Stimulated activated CD8-positive, alpha-beta memory T cell treated with anti-CD3 and anti-CD28 coated beads, Interleukin-12 subunit alpha, Interleukin-12 subunit beta, amount 100 ng/mL, for 1 hour (primary cell): ENCODE measurements at places on chromosomes 4 and X.

DNA sequence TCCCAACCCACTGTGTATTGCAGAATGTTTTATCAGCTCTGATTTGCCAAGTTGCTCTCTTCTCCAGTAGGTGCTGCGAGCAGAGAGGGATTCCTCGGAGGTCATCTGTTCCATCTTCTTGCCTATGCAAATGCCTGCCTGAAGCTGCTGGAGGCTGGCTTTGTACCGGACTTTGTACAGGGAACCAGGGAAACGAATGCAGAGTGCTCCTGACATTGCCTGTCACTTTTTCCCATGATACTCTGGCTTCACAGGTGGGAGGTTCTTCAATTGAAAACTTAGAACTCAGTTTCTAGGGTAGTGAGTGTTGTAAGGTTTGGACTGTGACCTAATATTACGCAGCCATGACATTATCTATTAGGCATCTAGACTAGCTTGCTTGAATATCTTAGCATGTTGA, 24.9 kb downstream of the AR start:
- no peak for DNase-seq

GRCh38 chr4:4269331-4269731, 20.6 kb downstream of the LYAR start:
- DNase-seq, result peak; percentile 18

GRCh38 chr4:176277162-176277904, 8.3 kb upstream of the ASB5 start:
- DNase-seq, result no peak

DNA sequence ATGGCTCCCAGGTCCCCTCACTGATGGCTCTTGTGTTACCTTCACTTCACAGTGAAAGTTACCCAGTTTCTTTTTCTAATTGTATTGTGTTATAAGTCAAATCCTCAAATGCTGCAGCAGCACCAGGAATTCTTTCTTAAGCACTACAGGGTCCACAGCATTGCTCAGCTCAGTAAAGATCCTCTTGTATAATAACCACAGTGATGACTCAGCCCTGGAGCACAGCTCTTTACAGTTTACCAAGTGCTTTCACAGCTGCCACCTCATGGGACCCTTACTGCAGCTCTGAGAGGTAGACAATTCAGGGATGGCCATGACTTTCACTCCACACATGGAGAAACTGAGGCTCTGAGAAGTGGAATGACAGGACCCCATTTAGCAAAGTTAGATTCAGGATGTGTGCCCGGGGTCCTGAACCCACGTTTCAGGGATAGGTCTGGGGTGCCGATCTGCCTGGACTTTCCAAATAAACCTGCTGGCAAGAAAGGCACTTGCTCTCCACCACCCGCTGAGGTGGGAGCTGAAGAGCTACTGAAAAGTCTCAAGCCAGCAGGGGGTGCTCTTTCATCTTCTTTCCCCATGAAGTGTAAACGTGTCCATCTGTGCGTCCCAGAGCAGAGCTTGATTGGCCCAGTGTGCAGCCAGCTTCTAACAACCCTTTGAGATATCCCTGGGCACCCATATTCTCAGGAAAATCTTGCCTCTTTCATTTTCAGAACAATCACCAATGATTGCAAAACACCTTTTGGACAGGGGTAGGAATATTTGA, 35.7 kb upstream of the GABRQ start:
- DNase-seq, result no peak

DNA sequence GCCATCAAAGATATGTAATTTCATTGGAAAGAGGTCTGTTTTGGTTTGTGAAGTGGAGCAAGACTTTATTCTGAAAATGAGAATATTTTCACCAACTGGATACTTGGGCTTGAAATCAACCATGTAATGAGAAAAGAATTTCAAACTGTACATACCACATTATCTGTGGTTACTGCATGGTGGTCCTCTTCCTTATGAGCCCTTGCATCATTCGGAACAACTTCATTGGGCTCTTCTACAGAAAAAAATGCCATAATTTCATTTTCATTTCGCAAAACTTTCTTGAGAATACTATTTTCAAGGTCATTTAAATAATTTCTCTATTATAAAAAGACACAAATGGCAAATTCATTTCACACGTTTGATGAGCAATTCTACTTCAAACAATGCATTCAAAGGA, 148.6 kb upstream of the RPS6KA6 start:
- no peak for DNase-seq

DNA sequence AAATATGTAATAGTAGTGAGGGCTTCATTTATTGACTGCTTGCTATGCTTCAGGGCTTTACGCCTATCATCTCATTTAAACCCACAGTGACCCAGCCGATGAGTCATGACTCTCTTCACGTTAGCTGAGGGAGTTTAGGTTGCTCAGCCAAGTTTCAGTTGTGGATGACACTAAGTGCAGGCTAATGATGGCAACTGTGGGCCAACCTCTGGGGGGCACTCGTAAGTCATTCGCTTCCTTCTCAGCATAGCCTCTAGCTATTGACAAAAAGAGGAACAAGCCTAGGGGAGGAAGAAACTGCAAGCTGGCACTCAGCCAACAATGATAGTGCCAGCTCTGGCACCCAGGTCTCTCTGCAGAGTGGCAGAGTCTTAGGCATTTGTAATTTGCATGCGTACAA, 325.0 kb downstream of the ARHGAP10 start:
- DNase-seq, result peak; percentile 38

GRCh38 chr4:8766610-8767009, 105.0 kb downstream of the HMX1 start:
- DNase-seq, result no peak

DNA sequence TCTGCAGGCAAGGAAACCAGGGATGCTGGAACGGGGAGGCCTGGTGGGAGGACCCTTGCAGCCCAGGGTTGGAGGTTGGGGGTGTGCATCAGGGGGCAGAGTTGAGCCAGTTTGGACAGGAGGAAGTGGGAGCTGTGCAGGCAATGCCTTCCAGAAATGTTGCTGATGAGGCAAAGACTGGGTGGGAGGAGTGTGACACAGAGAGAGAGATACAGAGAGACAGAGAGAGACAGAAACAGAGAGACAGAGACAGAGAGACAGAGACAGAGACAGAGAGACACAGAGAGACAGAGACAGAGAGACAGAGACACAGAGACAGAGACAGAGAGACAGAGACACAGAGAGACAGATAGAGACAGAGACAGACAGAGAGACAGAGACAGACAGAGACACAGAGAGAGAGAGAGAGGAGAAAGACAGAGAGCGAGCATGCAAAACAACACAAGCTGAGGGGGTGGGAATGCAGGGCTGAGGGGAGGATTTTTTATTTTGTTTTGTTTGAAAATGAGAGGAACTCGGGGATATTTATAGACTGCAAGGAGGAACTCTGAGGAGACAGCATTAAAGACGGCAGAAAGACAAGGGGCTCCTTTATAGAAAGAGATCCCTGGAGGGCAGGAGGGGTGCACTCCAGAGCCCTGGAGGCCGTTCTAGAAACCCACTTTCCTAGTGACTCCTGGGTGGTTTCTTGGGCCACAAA, 1.9 kb upstream of the HAUS3 start:
- DNase-seq, result no peak

GRCh38 chr4:23972805-23973204, 83.0 kb upstream of the PPARGC1A start:
- no peak for DNase-seq

GRCh38 chr4:92387459-92388069, 83.8 kb downstream of the GRID2 start:
- DNase-seq, result no peak

- no peak for DNase-seq
Measured at GRCh38 chr4:148071009-148071408, 339.1 kb downstream of the ARHGAP10 start.

DNA sequence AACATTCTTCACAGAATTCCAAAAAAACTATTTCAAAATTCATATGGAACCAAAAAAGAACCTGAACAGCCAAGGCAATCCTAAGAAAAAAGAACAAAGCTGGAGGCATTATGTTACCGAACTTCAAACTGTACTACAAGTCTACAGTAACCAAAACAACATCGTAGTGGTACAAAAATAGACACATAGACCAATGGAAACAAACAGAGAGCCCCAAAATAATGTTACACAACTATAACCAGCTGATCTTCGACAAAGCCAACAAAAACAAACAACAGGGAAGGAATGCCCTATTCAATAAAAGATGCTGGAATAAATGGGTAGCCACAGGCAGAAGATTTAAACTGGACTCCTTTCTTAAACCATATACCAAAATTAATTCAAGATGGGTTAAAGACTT, 1189.6 kb downstream of the PCDH18 start:
- no peak for DNase-seq

DNA sequence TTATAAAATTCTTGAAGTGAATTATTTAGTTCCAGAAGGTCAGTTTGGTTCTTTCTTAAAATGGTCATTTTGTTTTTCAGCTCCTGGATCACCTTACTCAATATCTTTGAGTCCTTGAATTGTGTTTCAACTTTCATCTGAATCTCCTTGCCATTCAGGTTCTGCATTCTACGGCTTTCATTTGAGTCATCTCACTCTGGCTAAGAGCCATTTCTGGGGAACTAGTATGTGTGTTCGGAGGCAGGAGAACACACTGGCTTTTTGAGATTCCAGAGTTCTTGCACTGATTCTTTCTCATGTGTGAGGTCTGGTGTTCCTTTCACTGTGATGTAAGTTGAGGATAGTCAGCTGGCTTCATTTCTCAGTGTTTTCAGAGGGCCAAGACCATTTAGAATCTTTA, 708.4 kb upstream of the FRG1 start:
- no peak for DNase-seq

DNA sequence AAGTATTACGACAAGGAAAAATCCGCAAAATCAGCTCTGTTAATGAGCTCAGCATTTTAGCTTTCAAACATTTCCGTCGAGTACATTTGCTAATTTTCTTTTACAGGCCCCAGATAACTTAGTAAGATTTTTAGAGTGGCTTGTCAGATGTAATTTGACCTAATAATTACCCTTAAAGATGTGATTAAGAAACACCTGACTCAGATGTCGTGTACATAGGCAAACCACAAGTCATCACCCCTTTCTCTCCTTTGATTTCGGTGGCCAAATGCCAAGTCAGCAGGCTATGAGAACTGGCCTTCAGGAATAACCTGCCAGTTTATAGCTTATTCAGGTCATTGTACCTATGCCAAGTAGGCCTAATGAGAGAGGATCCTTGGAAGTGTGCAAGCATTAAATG, 369.6 kb downstream of the PCDH7 start:
- DNase-seq, result no peak

GRCh38 chr4:98803251-98803650, 125.7 kb downstream of the EIF4E start:
- no peak for DNase-seq
